ENCODE measurements at places on chromosomes 2 and 18. TPM values are rescaled to one million over a fixed set of nuclear protein-coding genes. Genes with fewer than 3 reads are reported as not detected.

The LTBP1 gene
- 0.27 TPM for total RNA-seq

The KCNG2 gene
- not detected for total RNA-seq

The GCFC2 gene
- total RNA-seq: 30.7 TPM

The SATB2 gene
- 0.19 TPM for total RNA-seq

The CCDC142 gene
- 10.8 TPM for total RNA-seq

The HES6 gene
- 3.1 TPM for total RNA-seq

The SLC39A10 gene
- total RNA-seq: 37.4 TPM

- H3K27ac ChIP-seq: no peak overlapping the region
- no peak for DNase-seq
- no peak overlapping the region for H3K4me3 ChIP-seq
- H3K36me3 ChIP-seq: peaks cover 15% of the 10 kb centered on the region
Observed at GRCh38 chr2:43368483-43369385, 142.3 kb upstream of the ZFP36L2 start.

GRCh38 chr18:74512321-74513053 is 16.3 kb downstream of the CNDP2 start:
- no peak for DNase-seq
- no peak overlapping the region for H3K27ac ChIP-seq
- H3K4me3 ChIP-seq: no peak overlapping the region
- peaks cover 49% of the 10 kb centered on the region for H3K36me3 ChIP-seq
- H3K4me1 ChIP-seq: no peaks in the 10 kb centered on the region
- H3K27me3 ChIP-seq: no peaks in the 10 kb centered on the region

GRCh38 chr2:37790019-37790418 is 118.6 kb upstream of the CDC42EP3 start:
- H3K27me3 ChIP-seq: no peaks in the 10 kb centered on the region
- H3K4me3 ChIP-seq: no peak overlapping the region
- H3K36me3 ChIP-seq: peaks cover 12% of the 10 kb centered on the region
- no peak overlapping the region for H3K27ac ChIP-seq
- no peaks in the 10 kb centered on the region for H3K4me1 ChIP-seq
- DNase-seq: no peak

DNA sequence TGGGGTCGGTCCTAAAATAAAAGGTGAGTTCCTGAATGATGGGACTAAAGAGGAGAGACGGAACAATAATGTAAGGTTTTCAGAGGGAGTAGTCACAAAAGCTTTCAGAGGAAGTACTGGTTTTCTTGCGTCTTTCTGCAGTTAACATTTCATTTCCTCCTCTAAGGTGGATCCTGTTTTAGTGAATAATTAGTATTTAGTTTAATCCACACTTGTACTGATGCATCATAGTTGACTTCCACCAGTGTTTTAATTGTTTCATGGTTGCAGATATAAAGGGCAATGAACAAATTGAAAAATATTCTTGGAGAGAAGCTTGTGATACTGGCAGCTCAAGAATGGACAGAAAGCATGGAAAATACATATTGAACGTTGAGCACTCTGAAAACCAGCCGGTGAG is at the start of gene DYNAP:
Gene DYNAP, plus strand, starts transcription at position 301 of the 400 bp plus-strand sequence. Its CDS starts 38 bp downstream, at position 339.
- no peak for DNase-seq
- no peaks in the 10 kb centered on the region for H3K36me3 ChIP-seq
- no peaks in the 10 kb centered on the region for H3K4me1 ChIP-seq
- H3K27me3 ChIP-seq: peaks cover 4% of the 10 kb centered on the region
- no peak within 1 kb of the TSS for H3K27ac ChIP-seq

DNA sequence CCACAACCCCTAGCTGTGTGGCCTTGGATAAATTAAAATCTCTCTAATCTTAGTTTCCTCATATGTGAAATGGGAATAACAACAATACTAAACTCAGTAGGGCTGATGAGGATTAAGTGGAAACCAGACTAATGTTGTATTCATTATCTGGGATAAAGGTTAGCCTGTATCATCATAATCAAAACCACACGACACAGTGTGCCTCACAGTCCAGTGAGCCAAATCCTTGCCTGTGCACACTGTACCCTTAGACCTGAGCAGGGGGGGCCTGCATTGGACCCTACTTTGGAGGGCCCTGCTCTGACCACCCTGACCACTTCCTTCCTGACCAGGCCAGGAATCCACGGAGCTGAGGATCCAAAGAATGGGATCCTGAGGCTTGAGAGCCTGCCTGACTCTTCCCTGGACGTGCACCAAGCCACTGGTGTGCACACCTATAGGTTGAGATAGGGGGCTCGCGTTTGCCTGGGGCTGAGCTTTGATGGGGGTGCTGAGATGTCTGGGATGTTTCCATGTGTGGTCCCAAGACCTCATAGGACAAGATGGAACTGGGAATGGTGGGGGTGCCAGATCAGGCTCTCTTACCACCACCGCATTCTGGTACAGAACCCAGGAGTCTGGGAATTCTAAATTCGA is 69.7 kb downstream of the TGOLN2 start:
- no peaks in the 10 kb centered on the region for H3K4me1 ChIP-seq
- H3K36me3 ChIP-seq: no peaks in the 10 kb centered on the region
- no peak for DNase-seq
- H3K4me3 ChIP-seq: no peak overlapping the region

GRCh38 chr2:100733391-100734187 is 86.3 kb upstream of the NPAS2 start:
- no peak for DNase-seq
- no peaks in the 10 kb centered on the region for H3K4me1 ChIP-seq
- peaks cover 11% of the 10 kb centered on the region for H3K27me3 ChIP-seq
- H3K27ac ChIP-seq: no peak overlapping the region

DNA sequence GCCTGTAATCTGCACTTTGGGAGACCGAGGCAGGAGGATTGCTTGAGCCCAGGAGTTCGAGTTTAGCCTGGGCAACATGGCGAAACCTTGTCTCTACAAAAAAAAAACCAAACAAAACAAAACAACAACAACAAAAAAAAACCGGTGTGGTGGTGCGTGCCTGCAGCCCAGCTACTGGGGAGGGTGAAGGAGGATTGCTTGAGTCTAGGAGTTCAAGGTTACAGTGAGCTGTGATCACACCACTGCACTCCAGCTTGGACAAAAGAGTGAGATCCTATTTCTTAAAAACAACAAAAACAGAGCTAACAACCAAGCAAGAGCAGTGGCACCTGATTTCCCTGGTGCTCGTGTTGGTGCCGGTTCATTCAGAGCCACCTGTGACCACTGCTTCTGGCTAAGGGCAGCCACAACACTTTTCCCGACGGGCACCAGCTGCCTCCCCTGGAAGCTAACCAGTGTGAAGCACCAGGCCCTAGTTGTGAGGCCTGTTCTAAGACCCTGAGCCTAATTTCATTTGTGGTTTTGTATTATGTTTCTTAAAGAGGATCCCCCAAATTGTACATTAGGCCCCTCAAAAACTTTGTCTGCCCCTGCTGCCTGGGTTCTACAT is 1.3 kb downstream of the AOX1 start:
- H3K36me3 ChIP-seq: no peaks in the 10 kb centered on the region
- no peak overlapping the region for H3K4me3 ChIP-seq
- no peak for DNase-seq
- H3K27me3 ChIP-seq: peaks cover 6% of the 10 kb centered on the region
- H3K4me1 ChIP-seq: peaks cover 5% of the 10 kb centered on the region

DNA sequence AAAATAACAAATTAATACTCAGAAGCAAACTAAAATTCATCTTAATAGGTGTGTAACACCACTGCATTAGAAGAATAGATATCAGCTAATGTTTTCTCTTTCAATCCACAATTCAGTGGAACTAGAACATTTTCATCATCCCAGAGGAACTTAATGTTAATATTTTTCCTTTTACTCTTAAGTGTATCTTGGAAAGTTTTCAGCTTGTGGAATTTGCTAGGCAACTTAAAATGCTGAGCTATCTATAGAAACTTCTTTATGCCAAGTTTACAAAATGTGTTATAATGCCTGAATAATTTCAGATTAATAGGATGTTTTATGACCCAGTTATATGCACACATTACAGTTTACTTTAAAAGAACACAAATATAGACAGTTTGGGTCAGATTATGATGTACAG is 86.6 kb upstream of the FAM237A start:
- H3K4me1 ChIP-seq: peaks cover 22% of the 10 kb centered on the region
- H3K27me3 ChIP-seq: peaks cover 2% of the 10 kb centered on the region
- no peak for DNase-seq

DNA sequence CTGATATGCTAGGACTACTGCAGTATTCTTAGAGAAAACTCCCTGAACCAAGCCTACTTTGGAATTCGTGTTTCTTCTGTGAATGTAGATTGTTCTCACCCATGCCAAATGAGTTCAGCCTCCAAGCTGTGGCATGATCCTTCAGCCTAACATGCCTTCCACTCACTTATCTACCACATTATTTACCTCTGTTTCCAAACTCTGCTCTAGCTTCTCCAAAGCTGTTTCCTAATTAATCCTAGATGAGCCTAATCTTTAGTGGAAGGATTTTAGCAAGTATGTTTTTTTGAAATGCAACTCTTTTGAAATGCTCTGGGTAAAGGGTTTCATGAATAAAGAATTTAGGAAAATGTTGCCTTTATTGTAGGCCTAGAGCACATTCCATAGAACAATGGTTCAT is 152.9 kb upstream of the MMADHC start:
- no peaks in the 10 kb centered on the region for H3K36me3 ChIP-seq
- no peak for DNase-seq
- H3K27me3 ChIP-seq: peaks cover 3% of the 10 kb centered on the region
- no peak overlapping the region for H3K27ac ChIP-seq

DNA sequence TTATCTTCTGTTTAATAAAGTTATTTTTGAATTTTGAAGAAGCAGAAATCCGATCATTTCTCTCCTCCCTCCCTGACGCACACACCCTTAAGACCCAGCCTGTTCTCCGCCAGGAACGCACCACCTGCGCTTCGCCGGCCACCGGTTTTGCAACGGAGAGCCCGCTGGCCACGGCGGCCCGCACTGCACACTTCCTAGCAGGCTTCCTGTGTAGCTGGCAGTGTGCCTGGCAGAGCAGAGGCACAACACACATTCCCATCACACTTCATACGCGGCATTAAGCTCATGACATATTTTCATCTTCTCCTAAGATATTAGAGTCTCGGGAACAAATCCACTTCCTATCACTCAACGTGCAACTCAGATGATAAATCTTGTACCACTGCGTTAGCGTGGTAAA is 148.0 kb downstream of the HDAC4 start:
- no peak overlapping the region for H3K4me3 ChIP-seq
- H3K27me3 ChIP-seq: no peaks in the 10 kb centered on the region
- no peak overlapping the region for H3K27ac ChIP-seq
- H3K4me1 ChIP-seq: peaks cover 61% of the 10 kb centered on the region
- DNase-seq: no peak

GRCh38 chr18:21669736-21670285 is 34.8 kb downstream of the ABHD3 start:
- H3K27ac ChIP-seq: no peak overlapping the region
- DNase-seq: no peak
- no peaks in the 10 kb centered on the region for H3K36me3 ChIP-seq
- no peaks in the 10 kb centered on the region for H3K27me3 ChIP-seq
- no peak overlapping the region for H3K4me3 ChIP-seq

DNA sequence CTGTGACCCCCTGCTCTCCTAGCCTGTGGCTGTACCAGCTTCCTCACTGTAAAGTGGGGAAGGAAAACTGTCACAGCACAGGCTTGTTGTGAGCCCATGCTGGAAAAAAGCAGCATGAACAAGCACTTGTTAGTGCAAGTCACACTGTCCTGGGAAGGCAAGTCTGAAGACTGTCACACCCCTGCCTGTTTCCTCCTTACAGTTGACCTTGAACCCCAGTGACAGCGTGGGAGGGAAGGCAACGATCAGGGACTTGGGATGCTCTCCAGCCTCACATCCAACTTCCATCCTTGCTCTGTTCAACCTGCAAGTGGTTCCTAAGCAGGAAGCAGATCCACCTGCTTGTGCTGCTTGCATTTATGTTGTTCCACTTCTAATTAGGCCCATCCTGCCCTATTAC is 311.3 kb upstream of the KLHL29 start:
- no peak for DNase-seq
- H3K4me1 ChIP-seq: no peaks in the 10 kb centered on the region
- no peaks in the 10 kb centered on the region for H3K36me3 ChIP-seq
- peaks cover 3% of the 10 kb centered on the region for H3K27me3 ChIP-seq
- no peak overlapping the region for H3K27ac ChIP-seq

DNA sequence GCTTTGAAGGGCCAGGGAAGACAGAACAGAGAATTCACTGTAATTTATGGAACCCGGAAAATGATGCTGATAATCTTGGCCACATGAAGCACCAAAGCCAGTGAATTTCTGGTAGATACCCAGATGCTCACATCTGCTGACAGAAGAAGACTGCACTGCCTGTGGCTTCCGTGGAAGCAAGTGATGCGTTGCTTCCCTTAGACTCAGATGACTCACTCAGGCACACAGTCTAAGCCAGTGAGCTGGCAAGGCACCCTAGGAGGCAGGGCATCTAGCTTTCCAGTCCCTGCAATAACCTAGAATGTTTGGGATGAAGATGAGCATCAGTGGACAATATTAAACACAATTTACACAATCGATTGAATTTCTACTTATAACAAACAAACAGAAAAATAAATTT is 284.7 kb downstream of the CMPK2 start:
- no peak overlapping the region for H3K4me3 ChIP-seq
- no peak for DNase-seq
- peaks cover 5% of the 10 kb centered on the region for H3K27me3 ChIP-seq
- H3K27ac ChIP-seq: no peak overlapping the region

DNA sequence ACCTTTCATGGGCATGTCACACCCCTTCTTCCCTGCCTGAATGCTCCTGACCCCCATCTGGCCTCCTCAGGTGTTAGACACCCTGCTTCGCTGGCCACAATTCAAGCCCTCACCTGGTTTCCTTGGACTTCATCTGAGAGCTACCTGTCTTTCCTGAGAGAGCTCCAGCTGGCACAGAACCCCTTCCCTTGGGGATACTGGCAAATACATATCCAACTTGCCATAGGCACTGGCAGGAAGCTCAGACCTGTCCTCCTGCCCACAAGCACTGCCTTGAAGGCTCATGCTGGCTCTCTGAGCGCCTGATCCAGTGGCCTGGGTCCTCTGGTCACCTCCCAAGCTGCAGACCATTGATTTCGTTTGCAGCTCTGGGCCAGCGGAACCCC is 74.1 kb upstream of the MAP4K3 start:
- DNase-seq: no peak
- H3K36me3 ChIP-seq: no peaks in the 10 kb centered on the region
- no peak overlapping the region for H3K4me3 ChIP-seq
- peaks cover 5% of the 10 kb centered on the region for H3K27me3 ChIP-seq
- H3K27ac ChIP-seq: no peak overlapping the region
